H7 (cell line): ENCODE measurements at places on chromosomes 6 and 20. TPM values are rescaled to one million over a fixed set of nuclear protein-coding genes. Genes with fewer than 3 reads are reported as not detected.

- DNase-seq = no peak
These were observed 59.0 kb downstream of the PSMG4 start for GRCh38 chr6:3317741-3318211.

DNA sequence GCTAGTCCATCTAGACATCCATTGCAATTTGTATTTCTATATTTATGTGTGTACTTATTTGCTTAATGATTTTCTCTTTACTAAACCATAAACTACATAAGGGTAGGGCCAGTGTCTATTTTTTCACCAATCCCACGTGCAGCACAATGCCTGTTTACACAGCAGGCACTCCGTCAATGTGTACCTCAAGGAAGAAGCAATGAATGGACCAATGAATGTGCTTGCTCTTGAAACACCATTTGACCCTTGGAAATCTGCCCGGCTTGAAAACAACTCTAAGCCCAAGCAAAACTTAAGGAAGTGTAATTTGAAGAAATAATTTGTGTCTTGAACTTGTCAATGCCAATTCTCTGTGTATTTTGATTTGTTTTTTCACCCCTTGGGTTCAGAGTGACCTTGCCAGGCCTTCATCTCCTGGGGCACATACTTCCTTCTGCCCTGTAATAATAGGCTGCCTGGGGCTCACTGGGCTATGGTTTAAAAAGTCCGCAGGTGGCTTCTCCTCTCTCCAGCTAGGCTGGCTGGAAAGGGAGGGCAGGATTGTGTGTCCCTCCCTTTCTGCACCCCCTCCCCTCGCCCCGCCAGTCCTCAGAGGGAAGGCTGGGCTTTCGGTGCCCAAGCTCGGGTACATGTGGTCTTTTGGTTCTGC lies 140.8 kb upstream of the ARMC2 start:
- DNase-seq = peak; percentile 55

- DNase-seq = peak; percentile 80
These were observed 12.7 kb downstream of the SAYSD1 start for GRCh38 chr6:39102071-39102820.

- DNase-seq = no peak
These were observed 13.0 kb upstream of the MOXD1 start for GRCh38 chr6:132414322-132414721.

DNA sequence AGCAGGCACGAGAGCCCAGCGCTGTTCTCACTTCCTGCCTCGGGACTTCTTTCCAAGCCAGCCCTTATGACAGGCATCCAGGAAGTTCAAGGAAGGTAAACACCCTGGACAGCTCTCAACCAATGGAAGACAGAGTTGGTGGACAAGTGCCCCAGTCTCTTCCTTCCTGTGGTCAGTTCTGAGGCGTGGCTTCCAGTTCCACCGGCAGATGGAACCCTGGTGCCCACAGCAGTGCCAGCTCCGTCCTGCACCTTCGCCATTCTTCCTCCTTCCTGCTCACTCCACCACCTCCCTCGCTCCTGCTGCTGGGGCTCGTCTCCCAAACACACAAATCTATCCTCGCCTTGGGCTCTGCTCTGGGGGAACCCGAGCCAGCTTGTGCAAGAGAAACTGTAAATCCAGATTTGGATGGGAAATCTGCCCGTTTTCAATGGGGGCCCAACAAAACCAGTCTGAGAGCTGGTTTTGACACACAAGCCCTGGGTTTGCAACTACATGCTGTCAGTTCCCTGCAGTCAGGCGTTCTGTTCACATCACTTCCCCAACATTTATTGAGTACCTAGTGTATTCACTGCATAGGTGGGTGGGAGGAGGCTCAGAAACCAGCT lies 162.7 kb downstream of the GRM4 start:
- DNase-seq = peak; percentile 66

DNA sequence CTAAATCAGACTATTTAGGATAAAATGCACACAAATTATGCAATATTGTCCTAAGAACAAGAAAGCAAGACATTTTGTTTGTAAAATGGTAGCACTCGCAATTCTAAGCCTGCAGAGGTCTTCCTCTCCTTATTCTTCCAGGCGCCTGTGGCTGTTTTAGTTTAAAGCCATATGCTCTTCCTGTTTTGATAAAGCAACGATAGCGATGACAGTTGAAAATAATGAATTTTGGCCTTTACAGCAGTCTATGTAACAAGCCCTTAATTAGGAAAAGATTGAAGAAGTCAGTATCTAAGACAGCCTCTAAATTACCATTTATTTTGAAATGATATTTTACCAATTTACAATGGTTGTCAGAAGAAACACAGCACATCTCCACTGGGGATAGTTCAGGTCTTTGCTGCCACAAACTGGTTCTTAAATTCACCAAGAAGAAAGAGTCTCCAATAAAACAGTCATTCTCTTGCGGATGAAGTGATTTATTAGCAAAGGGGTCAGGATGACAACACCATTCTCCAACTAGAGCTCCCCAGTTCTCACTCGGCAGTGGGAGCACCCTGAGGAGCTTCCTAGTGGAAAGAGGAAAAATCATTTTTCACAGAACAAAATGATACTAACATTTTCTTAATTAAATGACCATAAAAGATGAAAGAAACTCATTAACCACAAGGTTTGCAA lies 21.4 kb downstream of the UBE3D start:
- DNase-seq = no peak

GRCh38 chr6:45009576-45009975 lies 318.6 kb upstream of the RUNX2 start:
- DNase-seq = no peak

DNA sequence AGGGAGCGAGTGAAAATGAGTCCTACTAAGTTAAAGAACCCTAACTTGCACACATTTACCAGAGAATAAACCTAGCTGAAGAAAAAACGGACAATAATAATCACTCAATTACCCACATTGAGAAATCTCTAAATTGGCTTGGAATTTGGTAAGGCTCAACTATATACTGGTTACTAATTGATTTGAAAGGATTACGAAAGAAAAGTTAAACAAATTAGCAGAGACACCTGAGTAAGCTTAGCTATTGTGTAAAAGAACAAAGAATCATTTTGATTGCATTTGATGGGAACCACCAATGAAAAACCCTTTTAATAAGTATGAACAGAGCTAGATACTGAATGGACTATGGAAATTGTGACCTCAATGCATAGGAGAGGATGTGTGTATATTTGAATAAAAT lies 118.6 kb upstream of the ADGRF1 start:
- DNase-seq = no peak

DNA sequence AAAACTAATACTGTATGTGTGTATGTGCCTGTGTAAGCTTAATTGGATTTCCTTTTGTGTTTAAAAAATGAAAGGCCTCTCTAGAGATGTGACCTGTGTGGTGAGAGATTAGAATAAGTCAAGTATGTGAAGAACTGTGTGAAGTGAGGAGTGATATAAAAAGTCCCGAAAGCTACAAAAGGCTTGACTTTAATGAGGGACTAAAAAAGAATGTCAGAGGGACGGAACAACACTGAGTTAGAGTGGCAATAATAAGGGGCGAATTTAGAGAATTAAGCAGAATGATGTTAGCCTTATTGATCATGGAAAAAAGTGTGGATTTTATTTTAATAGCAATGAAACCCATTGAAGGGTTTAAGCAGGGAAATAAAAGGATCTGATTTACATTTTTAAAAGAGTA lies 1281.2 kb upstream of the ADGRB3 start:
- no peak for DNase-seq

DNA sequence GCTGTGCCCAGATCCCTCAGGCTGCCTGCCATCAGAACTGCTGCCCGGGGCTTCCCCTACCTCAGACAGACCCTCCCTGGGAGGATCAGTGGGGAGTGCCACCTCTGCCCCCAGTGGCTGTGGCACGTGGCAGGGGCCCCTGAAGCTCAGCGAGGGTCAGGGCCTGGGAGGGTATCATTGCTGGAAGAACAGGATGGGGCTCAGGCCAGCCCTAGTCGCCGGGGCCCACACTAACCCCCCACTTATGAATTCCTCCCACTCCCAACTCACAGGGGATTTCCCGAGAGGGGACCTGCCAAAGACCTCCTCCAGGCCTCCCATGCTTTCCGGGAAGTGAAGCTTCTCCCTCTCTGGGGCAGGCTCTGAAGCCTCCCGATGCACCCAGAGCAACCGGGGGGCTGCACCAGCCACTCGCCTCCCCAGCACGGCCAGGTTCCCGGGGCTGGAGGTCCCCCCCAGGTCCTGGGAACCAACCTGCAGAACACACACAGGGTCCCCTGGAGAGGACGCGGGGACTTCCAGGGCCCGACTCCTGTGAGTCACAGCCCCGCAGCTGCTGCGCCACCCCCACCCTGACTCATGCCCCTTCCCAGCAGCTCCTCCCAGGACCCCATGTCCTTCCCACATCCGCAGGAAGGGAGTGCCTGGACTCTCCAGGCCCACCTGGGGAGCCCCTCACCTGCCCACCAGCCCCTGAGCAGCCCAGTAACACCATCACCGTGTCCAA lies 2.5 kb downstream of the TNFRSF6B start:
- DNase-seq = peak; percentile 78

DNA sequence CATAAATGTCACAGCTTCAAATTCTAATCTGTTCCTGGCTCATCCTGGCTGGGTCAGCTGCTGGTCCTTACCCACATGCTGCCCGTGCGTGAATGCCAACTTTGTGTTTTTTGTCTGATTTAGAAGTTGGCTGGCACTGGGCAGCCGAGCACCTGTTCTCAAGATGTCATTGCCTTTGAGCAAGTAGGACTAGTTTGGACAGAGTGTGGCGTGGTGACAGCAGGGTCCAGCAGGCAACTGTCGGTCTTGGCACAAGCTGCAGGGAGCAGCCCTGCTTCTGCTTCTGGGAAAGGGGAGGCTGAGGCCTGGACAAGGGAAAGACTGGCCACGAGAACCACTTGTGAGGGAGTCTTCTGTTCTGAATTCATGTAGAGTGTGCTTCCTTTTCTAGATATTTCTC lies 26.4 kb upstream of the ADRM1 start:
- DNase-seq = no peak

- DNase-seq = no peak
These were observed 10.9 kb upstream of the LPIN3 start for GRCh38 chr20:41329435-41330342.

DNA sequence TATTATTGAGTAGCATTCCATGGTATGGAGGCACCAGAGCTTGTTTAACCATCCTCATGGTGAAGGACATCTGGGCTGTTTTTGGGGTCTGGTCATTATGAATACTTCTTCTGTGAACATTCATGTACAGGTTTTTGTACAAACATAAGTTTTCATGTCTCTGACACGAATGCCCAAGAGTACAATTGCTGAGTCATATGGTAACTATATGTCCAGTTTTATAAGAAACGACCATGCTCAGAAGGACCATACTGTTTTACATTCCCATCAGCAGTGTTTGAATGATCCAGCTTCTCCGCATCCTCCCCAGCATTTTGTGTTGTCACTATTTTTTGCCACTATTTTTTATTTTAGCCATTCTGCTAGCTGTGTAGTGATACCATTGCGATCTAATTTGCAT lies 188.6 kb downstream of the KHDC1L start:
- DNase-seq = no peak

GRCh38 chr6:45072016-45072415 lies 256.1 kb upstream of the RUNX2 start:
- no peak for DNase-seq

DNA sequence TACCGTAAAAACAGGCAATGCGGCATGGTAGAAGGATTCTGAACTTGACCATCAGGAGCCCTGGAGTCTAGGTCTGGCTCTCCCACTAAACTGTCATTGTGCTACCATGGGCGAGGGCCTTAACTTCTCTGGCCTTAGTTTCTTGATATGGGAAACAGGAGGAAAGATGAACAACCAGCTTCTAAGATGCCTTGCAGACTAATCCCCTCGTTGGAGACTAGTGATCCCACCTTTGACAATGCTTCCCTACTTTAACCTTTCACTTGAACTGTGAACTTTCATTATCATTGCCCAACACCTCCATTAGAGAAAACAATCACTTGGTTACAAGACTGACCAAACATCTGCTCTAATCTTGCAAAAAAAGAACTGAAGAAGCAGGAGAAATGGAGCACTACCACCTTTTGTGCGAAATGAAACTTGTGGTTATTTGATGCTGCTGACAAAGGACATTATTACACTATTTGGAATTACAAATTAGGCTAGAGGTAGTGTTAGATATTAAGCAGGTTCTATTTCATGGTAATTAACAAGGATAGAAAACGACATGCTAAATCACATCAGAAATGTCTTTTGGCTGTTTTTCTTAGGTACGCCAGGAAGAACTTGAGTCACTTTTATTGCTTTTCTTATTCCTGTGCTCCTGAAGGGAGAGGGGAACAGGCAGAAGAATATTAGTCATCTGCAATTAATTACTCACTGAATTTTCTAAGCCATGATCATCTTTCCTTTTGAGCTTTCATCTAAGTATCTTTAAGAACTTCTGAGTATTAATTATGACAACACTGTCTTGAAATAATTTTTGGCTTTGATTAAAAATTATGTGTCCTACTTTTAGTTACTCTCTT lies 39.1 kb upstream of the ARHGAP18 start:
- no peak for DNase-seq

GRCh38 chr20:41080866-41081265 lies 52.2 kb downstream of the TOP1 start:
- no peak for DNase-seq

Gene LPA
- total RNA-seq = not detected in 2 replicates

Gene PCED1A
- 21.8 and 23.6 TPM in 2 replicates for total RNA-seq
